Right lung (tissue), 10 donors: ENCODE measurements at places on chromosomes 6 and 20. TPM values are rescaled to one million over a fixed set of nuclear protein-coding genes. Genes with fewer than 3 reads are reported as not detected.

DNA sequence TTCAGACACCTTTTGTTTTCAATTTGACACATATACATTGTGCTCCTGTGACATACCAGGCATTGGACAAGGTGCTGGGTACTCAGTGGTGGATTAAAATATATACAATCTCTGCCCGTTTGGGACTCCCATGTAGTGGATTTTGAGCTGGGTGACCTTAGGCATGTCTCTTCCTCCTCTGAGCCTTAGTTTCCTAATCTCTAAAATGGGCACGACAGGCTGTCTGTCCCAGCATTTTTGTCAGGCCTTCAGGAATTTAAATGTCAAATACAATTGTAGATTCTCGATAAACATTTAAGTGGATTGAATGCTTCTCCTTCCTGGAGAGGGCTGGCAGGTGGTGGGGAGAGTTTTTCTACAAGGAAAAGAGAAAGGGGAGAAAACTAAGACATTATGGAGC is 22.6 kb downstream of the CDH22 start:
- DNase-seq: no peak

GRCh38 chr20:51797357-51798025 is 4.8 kb downstream of the SALL4 start:
- DNase-seq: no peak

GRCh38 chr20:31630187-31630790 is 7.4 kb upstream of the COX4I2 start:
- DNase-seq: no peak

GRCh38 chr20:44601236-44601671 is 18.9 kb downstream of the PKIG start:
- DNase-seq: no peak

- no peak for DNase-seq
These were observed 56.1 kb upstream of the FOXQ1 start for GRCh38 chr6:1255636-1256365.

- DNase-seq: no peak
These were observed 87.1 kb downstream of the TRMT6 start for GRCh38 chr20:5863040-5863833.

- DNase-seq: no peak
These were observed 174.3 kb downstream of the TFAP2B start for GRCh38 chr6:50992704-50993625.

DNA sequence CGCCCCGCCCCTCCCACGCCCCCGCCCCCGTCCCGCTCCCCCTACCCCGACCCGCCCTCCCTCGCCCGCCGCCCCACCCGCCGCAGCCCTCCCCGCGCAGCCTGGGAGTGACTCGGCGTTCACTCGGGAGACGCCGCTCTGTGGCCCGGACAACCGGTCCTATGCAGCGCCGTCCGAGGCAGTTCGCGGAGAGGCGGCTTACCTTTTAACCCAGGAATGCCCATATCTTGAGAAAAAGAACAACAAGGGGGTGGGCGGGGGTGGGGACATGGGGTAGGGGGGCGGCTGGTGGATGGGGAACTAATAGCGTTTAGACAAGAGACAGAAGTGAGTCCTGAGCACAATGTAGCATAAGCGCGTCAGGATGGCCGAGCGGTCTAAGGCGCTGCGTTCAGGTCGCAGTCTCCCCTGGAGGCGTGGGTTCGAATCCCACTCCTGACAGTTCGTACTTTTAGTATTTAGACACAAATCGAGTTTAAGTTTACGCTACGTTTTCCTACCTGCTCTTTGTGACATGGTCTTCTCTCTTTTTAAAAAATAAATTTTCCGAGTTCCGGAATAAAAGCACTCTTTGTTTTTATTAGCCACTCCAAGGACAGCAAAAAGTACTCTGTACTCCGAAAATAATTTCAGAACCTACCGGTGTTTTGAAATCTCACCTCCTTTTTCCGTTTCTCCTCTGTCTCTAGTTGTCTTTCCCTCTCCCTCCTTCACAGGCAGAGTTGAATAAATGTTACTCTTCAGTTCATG is 17.1 kb upstream of the HMGN4 start:
- peak; percentile 90 for DNase-seq

DNA sequence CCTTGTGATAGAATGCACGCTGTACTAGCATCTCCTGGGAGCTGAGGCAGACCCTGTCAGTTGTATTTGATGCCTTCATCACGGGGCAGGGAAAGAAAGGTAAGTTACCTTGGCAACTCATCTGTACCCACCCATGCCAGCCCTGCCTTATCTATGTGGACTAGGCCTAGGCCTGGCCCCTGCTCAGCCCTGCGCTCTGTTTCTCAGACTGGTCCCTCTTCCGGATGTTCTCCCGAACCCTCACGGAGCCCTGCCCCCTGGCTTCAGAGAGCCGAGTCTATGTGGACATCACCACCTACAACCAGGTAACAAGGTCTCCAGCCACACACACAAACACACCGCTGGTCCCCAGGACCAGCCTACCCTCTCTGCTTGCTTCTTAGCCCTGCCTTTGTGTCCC is 4.2 kb downstream of the PIGT start:
- no peak for DNase-seq

TMEM30A gene
- 194 TPM for polyA plus RNA-seq

PSMB9 gene
- 15.4 TPM for polyA plus RNA-seq

SLC22A7 gene
- polyA plus RNA-seq: not detected

IMPG1 gene
- 0.77 TPM for polyA plus RNA-seq
